ENCODE measurements at places on chromosomes 13 and 19.
A peak's percentile ranks its signal among the peaks of the same experiment; 100 is the strongest.

- no peak for DNase-seq
Observed at GRCh38 chr19:32866564-32867265, 2.9 kb downstream of the SLC7A9 start.

- DNase-seq, result no peak
Observed at GRCh38 chr19:35417713-35418534, 30.1 kb upstream of the FFAR2 start.

DNA sequence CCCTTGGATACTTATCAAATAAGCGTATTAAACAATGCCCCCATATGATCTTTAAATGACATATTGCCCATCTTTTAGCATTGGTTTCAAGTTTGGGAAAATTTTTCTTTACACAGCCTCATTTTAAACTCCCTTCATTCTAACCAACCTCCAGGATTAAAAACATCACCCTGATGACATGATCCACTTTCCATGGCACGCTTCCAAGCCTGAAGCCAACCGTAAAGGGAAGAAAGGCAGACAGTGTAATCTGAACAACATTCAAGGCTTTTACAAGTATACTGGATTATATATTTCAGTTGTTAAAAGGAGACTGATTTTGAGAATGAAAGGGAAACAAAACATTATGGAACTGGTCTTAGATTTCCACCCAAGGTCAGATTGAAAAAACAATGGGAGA is 1721.9 kb downstream of the OLFM4 start:
- no peak for DNase-seq

DNA sequence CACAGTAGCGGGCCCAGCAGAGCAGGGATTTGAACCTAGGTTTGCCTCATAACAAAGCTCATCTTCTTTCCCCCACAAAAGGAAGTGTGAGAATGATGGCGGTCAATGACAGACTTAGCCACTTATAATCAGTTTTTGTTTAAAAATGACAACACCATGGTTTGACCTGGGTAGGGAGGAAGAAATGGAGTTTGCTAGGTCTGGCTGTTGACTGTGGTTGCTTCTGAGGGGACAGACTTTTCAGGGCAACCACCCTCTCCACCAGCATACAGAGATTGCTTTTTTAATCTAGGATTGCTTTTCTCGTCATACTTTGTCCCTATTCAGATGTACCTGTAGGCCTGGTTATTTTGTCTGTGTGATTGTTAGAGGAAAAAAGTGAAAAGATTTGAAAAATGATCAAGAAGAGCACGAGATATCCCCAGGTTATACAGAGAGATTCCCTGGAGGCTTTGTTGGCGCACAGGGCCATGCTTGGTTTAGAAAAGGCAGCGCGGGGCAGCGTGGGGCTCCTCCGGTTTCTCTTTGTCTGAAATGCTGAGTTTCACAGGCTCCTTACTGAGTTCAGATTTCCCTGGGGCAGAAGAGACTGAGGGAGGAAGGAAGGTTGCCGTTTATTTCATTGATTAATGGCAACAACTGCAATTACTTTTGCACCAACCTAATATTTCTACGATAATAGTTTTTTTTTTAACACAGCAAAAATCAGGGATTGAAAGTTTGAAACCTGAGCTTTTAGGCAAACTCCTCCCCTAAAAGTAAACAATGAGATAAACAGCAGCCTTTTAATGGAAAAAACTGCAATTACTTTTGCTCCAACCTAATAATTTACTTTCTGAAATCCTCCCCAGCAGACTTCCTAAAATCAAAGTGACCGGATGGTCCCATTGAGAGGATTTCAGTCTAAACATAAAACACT is 97.0 kb upstream of the RNF113B start:
- no peak for DNase-seq

GRCh38 chr13:110317093-110317492 is 10.0 kb downstream of the COL4A2 start:
- no peak for DNase-seq

- no peak for DNase-seq
Observed at GRCh38 chr13:52896827-52897659, 48.6 kb upstream of the PCDH8 start.

DNA sequence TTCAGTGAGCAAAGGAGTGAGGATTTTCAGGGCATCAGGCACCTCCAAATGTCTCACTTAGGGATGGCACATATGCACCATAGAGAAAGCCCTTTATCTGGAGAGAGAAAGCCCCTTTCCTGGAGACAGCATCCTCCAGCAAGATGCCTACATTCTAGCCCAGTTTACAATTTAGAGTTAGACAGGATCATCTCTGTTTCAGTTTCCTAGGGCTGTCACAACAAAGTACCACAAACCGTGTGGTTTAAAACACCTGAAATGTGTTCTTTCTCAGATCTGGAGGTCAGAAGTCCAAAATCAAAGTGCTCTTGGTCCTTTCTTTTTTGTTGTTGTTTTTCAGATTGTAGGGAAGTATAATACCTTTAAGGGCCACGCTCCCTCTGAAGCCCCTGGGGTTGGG is 61.8 kb downstream of the MBNL2 start:
- DNase-seq, result no peak

DNA sequence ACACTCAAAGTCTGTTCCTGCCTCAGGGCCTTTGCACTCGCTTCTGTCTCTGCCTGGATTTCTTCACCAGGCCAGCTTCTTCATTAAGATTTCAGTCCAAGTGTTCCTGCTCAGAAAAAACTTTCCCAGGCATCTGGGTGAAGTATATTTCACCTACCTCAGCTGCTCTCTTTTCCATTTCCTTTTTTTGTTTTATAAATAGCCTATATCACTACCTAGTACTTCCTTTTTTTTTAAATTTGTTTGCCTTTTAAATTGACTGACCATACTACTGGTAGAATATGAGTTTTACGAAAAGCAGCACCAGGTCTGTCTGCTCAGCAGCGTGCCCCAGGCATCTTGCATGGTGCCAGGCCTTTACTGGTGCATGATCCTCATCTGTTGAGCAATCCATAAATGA is 1064.4 kb downstream of the UQCRFS1 start:
- no peak for DNase-seq

DNA sequence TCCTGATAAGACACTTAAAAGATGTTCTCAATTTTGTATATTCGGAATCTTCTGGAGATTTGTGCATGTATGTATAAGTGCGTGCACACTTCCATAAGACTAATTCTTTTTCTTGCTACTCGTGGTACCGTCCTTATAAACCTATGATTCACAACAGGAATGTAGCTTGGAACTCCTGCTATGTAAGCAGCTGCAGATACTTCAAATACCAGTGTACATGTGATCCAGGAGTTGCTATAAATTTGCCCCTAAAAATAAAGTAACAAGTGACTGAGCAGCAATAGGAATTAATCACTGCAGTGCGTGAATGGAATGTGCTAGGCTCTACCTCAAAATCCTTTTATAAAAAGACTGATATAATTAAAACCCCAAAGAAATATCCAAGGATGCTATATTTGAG is 214.9 kb downstream of the KLF5 start:
- no peak for DNase-seq

DNA sequence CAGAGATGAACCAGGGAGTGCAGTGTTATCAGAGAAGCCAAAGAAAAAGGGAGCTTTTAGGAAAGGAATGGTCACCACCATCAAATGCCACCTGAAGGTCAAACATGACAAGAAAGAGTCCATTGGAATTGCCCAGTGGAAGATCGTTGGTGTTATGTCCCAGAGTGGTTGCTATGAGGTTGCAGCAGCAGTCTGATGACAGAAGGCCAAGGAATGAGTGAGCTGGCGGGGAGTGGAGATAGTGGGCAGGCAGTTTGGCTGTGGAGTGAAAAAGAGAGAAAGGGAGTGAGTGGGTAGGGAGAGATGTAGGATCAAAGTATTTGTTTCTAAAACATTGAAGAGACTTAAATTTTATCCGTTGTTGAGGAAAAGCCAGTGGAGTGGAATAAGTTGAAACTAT is 117.4 kb upstream of the WASF3 start:
- DNase-seq, result no peak

DNA sequence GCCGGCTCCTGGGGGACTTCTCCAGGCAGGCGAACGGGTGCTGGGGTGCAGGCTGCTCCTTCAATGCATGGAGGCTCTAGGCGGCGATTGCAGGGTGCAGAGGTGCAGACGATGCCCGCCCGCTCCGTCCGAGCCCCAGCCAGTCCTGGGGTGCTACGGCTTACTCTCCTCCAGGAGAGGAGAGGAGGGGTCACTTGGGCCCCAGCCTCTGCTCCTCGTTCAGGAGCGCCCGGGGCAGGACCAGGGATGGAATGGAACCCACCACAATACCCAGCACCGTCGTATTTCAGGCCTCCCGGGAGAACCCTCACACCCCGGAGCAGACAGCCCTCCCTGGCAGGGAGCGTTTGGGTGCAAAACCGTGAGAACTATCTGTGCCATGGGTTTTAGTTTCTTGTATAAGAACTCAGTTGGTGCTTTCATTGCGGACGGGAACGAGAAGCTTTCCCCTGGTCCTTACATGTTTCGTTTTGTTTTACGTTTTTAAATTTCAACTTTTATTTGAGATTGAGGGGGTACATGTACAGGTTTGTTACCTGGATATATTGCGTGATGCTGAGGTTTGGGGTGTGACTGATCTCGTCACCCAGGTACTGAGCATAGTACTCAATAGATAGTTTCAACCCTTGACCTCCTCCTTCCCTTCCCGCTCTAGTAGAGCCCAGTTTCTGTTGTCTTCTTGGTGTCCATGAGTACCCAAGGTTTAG is 46.8 kb downstream of the ARHGEF18 start:
- no peak for DNase-seq

DNA sequence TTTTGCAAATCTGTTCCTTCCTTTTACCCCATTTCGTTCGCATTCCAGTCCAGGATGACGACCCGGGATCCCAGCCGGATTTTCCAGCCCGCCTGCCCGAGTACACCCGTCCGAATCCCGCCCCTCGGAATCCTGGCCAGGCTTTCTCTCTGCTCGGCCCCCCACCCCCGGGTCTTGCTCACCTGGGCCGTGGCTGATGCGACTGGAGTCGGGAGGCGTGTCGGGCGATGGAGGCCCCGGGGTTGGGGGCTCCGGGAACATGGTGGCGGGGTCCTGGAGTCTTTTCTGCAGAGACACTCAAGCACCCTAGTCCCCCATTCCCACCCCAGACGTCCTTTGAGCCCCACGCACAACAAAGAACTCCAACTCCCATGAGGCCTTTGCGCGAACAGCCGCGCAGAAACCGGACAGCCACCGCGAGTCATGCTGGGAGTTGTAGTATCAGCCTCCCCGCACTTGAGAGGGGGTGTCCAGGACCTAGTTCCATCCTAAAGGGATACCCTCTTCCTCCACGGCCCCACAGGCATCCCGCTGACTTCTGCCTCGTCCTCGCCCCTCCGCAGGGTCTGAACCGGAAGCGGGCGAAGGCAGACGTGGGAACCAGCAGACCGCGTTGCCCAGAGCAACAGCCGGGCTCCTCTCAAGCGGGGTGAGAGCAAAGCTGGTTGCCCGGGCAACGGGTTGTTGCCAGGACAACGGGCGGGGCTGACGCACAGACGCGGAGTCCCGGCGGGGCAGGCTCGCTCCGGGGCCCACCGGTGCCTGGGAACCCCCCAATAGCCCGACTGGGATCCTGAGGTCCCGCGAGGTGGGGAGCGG is 1.1 kb downstream of the SYT5 start:
- DNase-seq, result peak; percentile 36

DNA sequence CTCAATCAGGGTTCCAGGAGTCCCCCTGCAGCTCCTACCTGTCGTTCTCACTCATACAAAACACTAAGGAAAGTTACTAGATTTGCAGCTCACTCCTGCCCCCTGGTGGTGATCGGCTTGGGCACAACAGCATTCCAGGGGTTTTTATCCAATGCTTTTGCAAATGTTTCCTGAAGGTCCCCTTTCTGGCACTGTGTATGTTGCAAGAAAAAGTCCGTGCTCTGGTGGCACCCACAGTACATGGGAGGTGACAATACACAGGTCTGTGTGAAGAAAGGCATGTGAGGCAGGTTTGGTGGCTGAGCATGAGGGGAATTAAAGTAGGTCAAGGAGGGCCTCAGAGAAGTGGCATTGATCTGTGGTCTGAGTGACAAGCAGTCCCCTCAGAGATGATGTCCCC is 8.6 kb upstream of the TYK2 start:
- DNase-seq, result peak; percentile 71

DNA sequence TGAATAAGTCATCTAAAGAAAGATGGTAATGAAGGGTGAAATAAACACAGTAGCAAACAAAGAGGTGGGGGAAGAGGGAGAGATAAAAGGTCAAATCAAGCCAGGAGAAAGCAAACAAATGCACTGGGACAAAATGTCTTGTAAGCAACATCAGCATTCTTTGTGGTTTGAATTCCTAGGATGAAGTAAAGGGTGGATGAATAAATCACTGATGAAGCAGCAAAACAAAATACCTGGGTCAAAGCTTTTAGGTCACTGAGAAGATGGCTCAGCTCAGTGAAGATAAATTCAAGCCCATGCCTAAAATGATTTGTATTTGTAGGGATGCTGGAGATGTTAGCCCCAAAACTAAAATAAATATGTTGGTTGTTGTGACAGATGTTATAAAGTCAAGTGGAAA is 86.5 kb upstream of the FBXL3 start:
- no peak for DNase-seq

DNA sequence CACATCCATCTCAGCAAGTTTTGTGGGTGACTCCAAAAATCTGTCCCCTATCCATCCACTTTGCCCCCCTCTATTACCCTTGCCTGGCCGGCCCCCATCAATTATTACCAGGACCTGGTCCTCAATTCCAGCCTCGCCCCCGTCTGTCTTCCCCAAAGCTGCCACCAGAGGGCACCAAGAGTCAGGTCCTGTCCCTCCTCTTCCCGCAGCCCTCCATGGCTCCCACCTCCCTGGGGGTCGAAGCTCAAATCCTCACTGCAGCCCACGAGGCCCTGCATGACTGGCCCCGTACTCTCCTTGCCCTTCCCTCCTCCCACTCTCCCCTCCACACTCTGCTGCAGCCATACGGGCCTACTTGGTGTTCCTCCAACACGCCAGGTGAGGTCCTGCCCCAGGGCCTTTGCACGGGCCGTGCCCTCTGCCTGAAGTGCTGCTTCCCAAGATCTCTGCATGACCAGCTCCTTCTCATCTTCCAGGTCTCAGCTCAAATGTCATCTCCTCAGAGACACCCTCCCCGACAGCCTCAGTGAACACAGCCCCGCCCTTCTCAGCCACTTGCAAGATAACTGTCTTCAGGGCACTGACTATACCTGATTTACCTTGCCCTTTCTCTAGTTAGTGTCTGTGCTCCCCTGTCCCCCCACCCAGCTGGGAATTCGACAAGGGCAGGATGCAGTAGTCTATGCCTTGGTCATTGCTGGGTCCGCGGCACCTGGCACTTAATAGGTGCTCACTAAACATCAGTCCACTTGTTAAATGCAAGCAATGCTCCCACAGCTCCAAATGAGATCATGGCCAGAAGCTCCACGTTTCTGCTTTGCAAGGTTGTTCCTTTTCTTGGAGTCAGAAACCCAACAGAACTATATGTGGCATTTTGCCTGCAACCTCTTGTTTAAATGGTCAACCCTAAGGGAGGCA is 16.8 kb upstream of the SEMA6B start:
- DNase-seq, result no peak

GRCh38 chr19:40974633-40975037 is 16.4 kb upstream of the CYP2B6 start:
- DNase-seq, result peak; percentile 49

- DNase-seq, result no peak
Observed at GRCh38 chr13:27176470-27177410, 5.1 kb upstream of the USP12 start.
